Esophagus muscularis mucosa (tissue), 4 donors: ENCODE measurements at places on chromosomes 2 and 18. TPM values are rescaled to one million over a fixed set of nuclear protein-coding genes. Genes with fewer than 3 reads are reported as not detected.

DNA sequence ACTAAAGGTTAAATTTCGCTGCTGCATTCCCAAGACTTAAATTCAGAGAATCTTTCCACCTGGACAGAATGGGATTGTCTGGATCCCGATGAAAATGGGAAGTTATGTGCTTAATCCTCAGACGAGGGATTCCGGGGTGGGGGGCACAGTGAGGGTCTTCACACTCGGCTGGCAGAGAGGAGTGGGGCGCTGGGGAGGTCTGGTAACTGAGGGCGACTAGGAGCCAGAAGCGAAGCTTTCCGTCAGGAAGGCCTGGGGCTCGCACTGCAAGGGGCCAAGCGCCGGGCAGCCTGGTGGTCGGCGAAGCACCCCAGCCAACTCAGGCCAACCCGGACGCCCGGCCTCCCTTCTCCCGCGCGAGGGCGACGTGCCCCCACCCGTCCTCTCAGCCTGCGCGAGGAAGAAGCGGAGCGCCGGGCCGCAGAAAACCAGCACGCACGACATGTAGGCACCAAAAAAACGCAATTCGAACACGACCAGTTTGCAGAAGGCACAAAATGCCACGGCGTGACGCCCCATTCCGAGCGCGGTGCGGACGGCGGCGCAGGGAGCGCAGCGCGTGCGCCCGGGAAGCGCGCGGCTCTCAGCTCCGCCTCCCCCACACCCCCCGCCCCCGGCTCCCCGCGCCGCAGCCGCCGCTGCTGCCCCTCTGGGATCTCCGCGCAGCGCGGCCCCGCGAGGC lies 188.1 kb downstream of the ZEB2 start:
- no peak for DNase-seq
- no peaks in the 10 kb centered on the region for H3K36me3 ChIP-seq
- H3K27me3 ChIP-seq = no peaks in the 10 kb centered on the region
- H3K27ac ChIP-seq = peak overlapping the region; percentile 85

GRCh38 chr18:58361212-58361611 lies 267.7 kb downstream of the ALPK2 start:
- peaks cover 25% of the 10 kb centered on the region for H3K4me1 ChIP-seq
- H3K4me3 ChIP-seq = no peak overlapping the region
- DNase-seq = peak; percentile 74
- peaks cover 6% of the 10 kb centered on the region for H3K36me3 ChIP-seq

DNA sequence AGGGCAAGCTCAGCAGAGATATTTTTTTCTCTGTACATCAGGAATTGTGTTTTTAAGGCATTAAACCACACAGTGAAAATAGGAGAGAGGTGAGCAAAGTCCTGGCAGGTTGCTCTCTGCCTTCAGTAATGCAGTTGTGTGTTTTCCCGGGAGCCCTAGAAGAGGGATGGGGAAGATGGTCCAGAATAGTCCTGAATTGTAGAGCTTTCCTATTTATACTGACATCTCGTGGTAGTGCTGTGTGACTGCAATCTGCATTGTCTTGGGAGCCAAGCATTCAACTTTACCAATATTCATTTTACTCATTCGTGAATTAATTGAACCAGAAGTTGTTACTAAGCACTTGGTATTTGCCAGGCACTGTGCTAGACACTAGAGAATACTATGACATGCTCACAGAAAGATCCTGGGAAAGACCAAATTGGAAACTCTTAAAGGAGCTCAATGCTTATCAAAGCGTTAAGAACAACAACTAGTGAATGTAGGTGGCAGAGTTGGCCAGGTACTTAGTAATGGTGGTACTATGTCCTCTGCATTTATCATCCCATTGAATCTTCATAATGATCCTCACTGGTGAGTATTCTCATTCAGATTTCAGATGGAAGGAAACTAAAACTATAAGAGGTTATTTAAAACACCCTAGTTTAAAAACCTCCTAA lies 214.6 kb downstream of the TRIB2 start:
- H3K36me3 ChIP-seq = no peaks in the 10 kb centered on the region
- H3K4me3 ChIP-seq = no peak overlapping the region
- no peaks in the 10 kb centered on the region for H3K27me3 ChIP-seq
- no peak for DNase-seq
- peaks cover 12% of the 10 kb centered on the region for H3K4me1 ChIP-seq
- no peak overlapping the region for H3K27ac ChIP-seq

DNA sequence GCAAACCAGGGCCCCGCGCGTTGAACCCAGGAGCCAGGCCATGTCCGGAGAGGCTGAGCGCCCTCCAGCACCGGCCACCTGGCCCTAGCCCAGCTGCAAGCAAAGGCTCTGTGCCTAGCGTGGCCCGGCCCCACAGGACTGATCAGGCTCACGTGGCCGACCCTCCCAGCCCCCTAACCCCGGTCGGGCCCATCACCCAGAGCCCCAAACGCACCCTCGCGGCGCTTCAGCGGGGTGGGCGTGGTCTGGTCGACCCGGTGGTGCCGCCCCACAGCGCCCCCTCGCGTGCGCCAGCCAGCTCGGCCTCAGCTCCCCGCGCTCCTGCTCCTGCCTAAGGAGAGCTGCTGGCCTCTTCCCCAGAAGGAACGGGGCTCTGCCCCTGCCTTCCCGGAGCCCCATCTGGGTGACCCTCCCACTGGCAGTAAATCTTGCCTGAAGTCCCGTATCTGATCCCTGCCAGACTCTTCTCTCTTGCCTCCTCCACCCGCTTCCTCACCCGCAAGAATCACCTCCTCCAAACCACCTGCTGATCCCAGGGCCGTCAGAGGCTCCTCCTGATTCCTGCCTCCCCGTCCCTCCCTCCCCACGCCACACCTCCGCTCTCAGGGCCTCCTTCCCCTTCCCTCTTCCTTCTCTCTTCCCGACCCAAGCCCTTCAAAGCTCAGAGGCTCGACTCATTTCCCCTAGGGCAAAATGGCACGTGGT lies 12.3 kb upstream of the TEX51 start:
- H3K27me3 ChIP-seq = no peaks in the 10 kb centered on the region
- H3K4me3 ChIP-seq = peak overlapping the region; percentile 45
- H3K27ac ChIP-seq = no peak overlapping the region

GRCh38 chr2:67486041-67486796 lies 89.1 kb downstream of the ETAA1 start:
- no peak for DNase-seq
- H3K36me3 ChIP-seq = no peaks in the 10 kb centered on the region
- no peaks in the 10 kb centered on the region for H3K4me1 ChIP-seq
- H3K4me3 ChIP-seq = no peak overlapping the region
- no peaks in the 10 kb centered on the region for H3K27me3 ChIP-seq

DNA sequence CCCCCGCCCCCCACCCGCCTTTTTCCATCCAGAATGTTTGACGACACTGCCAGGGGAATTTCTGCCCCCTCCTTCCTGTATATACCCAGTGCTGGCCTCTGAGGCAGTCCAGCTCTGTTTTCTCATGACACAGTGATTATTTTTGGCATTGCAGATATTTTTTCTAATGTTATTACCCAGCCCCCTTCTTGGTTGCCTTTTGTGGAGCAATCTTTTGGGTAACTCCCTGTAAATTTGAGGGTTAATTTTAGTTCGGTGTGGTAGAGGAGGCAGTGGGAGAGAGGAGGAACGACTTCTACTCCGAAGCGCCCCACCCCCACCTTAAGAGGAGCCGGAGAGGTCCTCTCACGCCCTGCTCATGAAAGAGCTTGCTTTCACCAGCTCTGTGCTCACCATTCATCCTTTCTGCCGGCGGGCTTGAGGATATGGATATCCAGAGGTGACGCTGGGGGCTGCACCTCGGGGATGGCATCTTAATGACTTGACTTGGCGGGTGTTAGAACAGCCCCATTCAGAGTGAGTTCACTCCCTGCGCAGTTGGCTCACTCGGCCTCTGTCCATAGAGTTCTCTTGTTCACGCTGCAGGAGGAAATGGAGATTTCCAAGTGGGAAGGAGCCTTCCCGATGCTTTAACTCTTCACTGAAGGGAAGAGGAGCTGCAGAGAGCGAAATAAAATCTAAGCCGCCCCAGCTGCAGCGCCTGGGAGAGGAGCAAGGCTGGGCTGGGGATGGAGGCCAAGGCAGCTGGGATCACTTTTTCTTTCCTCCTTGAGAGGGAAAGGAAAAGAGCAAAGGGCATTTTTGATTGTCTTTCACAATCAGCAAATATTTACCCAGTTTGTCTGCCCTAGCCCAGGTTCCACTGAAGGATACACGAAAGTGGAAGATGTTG lies 38.4 kb downstream of the EPAS1 start:
- no peaks in the 10 kb centered on the region for H3K27me3 ChIP-seq
- no peak for DNase-seq
- peak overlapping the region; percentile 80 for H3K27ac ChIP-seq
- H3K4me3 ChIP-seq = peak overlapping the region; percentile 30
- H3K4me1 ChIP-seq = peaks cover 93% of the 10 kb centered on the region
- H3K36me3 ChIP-seq = no peaks in the 10 kb centered on the region

DNA sequence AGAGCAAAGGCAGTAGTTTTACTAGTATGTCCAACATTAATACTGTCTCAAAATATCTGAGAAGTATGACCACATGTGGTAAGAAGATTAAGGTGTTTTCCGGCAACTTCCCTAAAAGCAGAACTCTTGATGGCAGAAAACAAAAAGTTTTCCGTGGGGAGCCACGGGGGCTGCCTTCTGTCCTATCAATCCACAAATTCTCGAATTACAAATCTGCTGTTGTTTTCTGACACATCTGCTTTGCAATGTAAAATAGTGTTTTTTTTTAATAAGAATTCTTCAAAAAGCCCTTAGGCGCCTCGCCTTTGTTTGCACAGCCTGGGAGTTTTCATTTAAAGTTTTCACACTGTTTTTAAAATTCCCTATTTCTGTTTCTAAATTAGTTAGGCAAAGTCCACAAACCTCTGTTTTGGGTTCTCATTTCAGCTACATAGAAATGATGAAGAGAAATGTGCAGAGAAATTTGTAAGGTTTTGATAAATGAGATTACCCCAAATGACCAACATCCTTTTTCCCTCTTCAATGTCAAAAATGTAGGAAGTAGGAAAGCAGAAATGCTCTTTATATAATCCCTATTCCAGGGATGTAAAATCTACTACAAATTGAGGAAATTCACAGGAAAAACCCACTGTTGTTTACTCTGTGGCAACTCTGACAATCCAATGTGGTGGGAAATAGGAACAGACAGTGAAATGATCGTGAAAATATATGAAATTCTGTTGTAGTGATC lies 385.8 kb downstream of the ZEB2 start:
- H3K4me1 ChIP-seq = no peaks in the 10 kb centered on the region
- DNase-seq = no peak
- no peak overlapping the region for H3K4me3 ChIP-seq
- H3K27ac ChIP-seq = no peak overlapping the region
- H3K27me3 ChIP-seq = no peaks in the 10 kb centered on the region

- H3K4me3 ChIP-seq = no peak overlapping the region
- no peaks in the 10 kb centered on the region for H3K27me3 ChIP-seq
- no peak overlapping the region for H3K27ac ChIP-seq
- H3K4me1 ChIP-seq = no peaks in the 10 kb centered on the region
These were observed 8.2 kb upstream of the CIB4 start for GRCh38 chr2:26649322-26649721.

The DTNA gene
- total RNA-seq = 264 TPM

The ZNF532 gene
- 63.5 TPM for total RNA-seq

The QPCT gene
- 5.1 TPM for total RNA-seq

The LYPD1 gene
- total RNA-seq = 5.4 TPM
